Suprapubic skin (tissue), 4 donors: ENCODE measurements at places on chromosomes 1 and 21.
A peak's percentile ranks its signal among the peaks of the same experiment; 100 is the strongest.

GRCh38 chr1:110019770-110020169 is 14.7 kb upstream of the STRIP1 start:
- DNase-seq = no peak

GRCh38 chr1:3732434-3733093 is 19.7 kb upstream of the CCDC27 start:
- no peak for DNase-seq

DNA sequence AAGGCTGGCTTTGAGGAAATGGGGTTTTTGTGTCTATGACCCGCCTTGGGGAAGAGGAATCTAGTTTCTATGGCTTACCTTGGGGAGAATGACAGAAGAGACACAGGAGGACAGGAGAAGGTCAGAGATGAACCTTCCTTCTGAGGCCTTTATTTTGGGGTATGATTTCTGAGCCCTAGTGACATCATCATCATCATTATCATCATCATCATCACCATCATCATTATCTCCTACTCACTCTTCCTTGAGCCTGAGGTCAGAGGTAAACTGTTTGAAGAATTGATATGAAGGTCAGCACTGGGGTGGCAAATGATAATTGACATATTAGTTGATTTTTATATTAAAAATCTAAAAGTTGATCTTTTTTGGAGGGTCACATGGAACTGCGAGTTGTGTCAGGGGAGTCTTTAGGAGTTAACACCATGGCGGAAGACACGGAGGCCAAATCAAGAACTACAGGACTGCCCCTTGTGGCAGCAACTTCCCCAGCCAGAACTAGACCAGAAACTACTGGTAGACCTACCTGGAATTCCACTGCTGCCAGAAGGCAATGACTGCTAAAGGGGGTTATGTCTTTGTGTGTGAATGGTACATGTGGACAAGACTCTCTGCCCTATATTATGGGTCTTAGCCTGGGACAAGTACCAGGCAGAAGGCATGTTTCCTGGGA is 49.8 kb upstream of the WLS start:
- no peak for DNase-seq

- DNase-seq = no peak
Measured at GRCh38 chr1:30715216-30715615, 8.2 kb downstream of the MATN1 start.

- no peak for DNase-seq
Measured at GRCh38 chr1:220925707-220926106, 46.5 kb downstream of the HLX start.

GRCh38 chr1:65605621-65606020 is 185.2 kb downstream of the LEPR start:
- no peak for DNase-seq

GRCh38 chr1:152735648-152736047 is 22.2 kb upstream of the KPRP start:
- DNase-seq = no peak

- no peak for DNase-seq
Measured at GRCh38 chr1:171654201-171654941, 1.9 kb upstream of the MYOC start.

DNA sequence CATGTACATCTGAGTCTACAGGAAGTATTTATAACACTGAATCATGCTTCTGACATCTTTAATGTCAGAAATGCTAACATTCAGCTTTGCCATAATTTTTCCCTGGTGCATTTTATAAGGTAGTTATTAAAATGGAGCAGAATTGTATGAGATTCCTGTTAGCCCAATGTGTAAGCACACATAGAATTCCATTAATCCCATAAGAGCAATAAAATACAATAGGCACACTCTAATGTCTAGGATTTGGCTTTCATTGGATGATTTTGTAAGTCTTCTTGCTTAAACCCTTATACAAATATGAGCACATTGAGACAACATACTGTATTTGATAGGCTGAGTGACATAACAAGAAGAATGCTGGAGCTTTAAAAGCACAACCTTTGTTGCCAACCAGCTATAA is 256.4 kb downstream of the HMCN1 start:
- DNase-seq = no peak

DNA sequence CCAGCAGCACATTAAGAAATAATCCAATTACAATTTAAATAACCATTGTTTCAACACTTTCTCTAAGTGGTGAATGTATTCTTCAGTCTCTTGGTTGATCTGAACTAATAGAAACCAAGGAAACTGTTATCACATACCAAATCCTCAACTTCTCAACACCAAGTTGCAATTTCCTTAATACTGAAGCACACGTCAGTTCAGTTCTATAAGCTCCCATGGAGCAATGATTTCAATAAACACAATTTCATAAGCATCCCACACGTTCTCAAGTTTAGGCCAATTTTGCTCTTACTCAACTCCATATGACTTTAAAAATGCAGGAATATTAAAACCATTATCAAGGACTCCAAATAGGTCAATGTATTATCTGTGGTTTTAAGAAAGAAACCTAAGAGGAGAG is 5.8 kb upstream of the ERG start:
- no peak for DNase-seq

DNA sequence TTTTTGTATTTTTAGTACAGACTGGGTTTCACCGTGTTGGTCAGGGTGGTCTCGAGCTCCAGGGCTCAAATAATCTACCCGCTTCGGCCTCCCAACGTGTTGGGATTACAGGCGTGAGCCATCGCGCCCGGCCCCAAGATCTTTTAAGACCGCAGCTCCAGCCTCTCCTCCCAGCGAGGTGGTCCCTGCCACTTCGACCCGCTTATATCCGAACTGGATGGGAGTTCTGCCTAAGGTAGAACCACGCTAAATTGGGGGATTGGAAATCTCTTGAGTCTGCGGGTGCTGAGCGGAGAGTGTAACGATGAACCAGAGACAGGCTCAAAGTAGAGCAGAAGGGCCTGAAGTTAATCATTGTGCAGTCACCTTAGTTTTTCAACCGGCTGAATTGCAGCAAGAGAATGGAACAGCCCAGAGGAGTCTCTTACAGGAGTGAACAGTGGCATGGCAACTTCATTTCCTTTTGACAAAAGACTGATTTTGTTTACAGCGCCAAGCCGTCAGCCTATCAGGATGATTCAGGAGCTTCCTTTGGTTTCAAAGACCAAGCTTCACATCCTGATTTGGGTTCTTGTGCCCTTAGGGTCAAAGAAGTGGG is 726 bp upstream of the CYB5R1 start:
- DNase-seq = no peak

- no peak for DNase-seq
Measured at GRCh38 chr1:30656171-30656940, 67.0 kb downstream of the MATN1 start.

- DNase-seq = no peak
Measured at GRCh38 chr1:147723691-147724323, 36.6 kb downstream of the GJA5 start.

DNA sequence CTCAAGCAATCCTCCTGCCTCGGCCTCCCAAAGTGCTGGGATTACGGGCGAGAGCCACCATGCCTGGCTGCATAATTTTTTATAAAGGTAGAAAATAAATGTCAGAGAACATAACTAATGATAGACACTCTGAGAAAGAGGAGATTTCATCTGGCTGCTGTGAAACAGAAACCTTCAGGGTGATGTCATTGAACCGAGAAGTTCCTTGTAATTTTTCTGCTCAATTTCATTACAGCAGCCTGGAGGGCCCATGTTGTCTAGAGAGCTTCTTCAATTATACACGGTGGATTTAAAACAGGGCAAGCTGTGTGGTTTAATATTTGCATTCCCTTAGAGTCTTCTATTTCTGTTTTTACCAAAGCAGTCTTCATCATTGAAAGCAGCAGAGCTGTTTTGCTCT is 64.3 kb upstream of the MORC3 start:
- DNase-seq = no peak

GRCh38 chr1:37930246-37931101 is 16.4 kb downstream of the INPP5B start:
- no peak for DNase-seq

- no peak for DNase-seq
Measured at GRCh38 chr1:81183553-81183952, 617.2 kb upstream of the ADGRL2 start.

DNA sequence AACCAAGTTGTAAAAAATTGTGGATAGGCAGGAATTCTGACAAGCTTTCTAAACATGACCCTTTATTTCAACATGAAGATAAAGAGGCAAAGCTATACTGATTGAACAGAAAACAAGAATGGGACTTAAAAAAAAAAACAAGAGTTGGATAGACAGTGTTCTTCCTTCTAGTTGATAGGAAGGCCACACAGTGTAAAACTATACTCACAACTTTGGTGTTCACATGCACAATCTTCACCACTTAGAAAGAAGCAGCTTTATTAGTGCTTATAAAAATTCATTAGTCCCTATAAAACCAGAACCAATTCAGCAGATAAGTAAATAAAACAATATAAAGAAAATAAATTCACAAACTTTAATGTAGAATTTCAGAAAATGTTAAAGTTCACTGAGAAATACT is 101.8 kb downstream of the AKT3 start:
- DNase-seq = no peak

DNA sequence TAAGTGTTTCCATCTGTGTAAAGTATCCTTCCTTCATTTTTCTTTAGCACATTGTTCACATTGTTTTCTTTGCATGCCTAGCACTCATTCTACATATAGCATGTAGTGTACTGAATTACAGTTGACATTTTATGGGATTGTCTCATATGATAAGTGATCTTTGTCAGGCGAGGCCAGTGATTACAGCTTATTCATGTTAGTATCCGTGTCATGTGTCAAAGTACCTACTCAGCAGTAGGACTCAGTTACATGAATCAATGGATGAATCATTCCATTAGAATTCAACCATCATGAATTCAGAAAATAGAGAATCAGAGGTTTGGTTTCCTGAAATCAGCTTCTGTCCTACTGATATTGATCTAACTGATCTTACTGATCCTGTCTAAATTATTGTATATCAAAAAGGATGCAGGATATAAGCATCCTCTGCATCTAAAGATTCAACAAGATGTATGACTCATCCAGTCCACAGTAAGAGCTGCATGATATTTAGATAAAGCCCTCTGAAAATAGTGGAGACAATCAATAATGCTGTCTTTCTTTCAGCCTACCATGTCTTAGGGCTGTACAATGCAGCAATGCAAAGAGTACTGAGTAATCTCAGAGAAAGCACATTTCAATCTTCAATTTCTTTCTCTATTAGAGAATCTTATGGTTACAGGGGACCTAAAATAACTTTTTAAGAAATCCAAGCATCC is 20.7 kb upstream of the HRNR start:
- no peak for DNase-seq

GRCh38 chr1:8706291-8706690 is 111.1 kb downstream of the RERE start:
- DNase-seq = no peak

DNA sequence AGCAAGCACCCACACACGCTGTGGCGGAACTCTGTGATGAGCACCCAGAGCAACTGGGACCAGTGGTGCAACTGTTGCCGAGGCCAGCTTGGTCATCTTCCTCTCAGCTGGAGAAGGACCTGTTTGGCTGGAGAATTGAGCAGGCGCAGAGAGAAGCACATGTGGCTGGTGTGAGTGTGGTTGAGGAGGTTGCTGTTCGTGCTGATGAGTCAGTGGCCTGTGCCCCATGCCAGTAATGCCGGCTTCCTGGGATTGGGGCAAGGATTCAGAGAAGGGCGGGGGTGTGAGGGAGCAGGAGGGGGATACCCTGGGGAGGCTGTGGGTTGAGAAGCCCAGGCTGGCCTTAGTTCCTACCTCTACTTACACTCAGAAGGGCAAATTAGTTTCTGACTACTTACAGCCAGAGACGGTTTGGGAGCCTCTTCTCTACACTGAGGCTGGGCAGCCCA is 57.5 kb upstream of the EPS8L3 start:
- peak; percentile 84 for DNase-seq

- no peak for DNase-seq
Measured at GRCh38 chr1:215567491-215568298, 591 bp downstream of the KCTD3 start.

- no peak for DNase-seq
Measured at GRCh38 chr21:41950941-41951351, 2.9 kb downstream of the C2CD2 start.

- DNase-seq = no peak
Measured at GRCh38 chr1:162133566-162133965, 64.1 kb downstream of the NOS1AP start.

GRCh38 chr1:56920591-56921001 is 45.2 kb downstream of the C8B start:
- DNase-seq = no peak

DNA sequence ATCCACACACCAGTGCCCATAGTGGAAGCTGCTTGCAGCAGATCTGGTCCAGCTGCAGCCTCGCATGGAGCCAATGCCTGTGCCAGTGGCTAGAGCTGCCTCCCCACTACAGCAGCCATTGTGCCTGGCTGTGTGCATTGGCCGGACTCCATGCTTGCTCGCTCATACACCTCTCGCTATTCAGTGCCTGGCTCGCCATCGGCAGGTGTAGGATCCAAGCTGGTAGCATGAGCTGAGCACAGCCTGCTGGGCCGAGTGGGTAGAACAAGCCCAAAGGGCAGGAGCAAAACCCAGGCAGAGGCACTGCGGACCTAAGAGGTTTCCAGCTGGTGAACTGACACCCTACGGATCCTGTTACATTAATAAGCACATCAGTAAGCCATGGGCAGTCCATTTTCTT is 1184.1 kb downstream of the AMY1C start:
- DNase-seq = no peak

- DNase-seq = no peak
Measured at GRCh38 chr1:43285269-43285990, at the start of gene C1orf210. TSS of gene C1orf210 (minus strand) at chr1:43285581. CDS start at chr1:43283270, 2,311 bp downstream.

DNA sequence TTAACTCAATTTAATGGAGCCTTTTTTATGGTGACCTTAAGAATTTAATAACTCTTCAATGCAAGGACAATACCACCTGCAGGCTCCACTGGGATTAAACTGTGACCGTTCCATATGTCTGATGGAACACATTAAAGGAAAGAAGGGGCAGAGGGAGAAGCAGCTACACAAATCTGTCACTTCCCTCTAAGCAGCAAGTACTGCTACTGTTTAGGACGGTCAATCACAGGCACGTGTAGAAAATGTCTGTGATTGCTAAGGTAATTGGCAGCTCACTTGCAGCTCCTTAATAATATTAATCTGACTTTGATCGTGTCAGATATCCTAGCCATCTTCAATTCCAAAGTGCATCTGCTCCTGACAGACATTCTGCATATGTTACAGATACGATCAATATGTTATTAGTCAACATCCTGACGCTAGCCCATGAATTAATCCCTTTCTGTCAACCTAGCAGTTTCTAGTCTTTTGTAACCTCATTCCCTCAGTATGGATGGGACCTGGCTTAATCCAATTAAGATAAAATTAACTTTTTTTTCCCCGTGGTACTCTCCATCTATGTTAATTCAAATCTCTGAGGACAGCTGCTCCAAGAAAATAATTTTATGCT is 1012.4 kb downstream of the AMY1C start:
- no peak for DNase-seq
